ENCODE measurements at places on chromosomes 5 and 9.

DNA sequence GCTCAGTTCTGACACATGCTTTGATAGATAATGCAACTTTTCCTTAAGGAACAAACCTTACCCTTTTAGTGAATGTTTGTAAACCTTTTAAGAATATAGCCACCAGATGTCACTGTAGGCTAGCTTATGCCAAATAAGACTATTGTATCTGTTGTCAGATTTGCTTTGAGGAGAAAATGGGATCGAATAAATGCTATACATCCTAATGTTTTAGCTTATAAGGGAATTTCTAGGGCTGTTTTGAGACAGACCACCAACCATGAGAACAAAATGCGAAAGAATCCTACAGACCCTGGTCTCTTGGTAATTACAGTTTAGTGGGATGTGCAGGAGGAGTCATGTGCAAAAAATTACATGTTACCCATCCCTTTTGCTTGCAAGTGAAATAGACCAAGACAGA lies 127.6 kb upstream of the NMUR2 start:
- no peak for DNase-seq

- DNase-seq, result no peak
Measured at GRCh38 chr5:140018096-140018481, 25.0 kb downstream of the NRG2 start.

DNA sequence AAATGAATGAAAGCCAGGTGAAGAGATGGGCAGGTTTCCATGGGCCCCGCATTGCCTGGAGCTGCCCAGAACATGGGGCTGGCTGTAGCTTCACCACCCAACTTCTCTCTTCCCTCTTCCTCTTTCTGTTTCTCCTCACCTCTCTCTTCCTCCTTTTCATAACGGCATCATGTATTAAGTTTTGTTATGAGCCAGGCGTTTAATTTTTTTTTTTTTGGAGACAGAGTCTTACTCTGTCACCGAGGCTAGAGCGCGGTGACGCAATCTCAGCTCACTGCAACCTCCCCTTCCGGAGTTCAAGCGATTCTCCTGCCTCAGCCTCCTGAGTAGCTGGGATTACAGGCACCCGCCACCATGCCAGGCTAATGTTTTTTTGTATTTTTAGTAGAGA lies 13.0 kb upstream of the SPINK4 start:
- DNase-seq, result no peak

DNA sequence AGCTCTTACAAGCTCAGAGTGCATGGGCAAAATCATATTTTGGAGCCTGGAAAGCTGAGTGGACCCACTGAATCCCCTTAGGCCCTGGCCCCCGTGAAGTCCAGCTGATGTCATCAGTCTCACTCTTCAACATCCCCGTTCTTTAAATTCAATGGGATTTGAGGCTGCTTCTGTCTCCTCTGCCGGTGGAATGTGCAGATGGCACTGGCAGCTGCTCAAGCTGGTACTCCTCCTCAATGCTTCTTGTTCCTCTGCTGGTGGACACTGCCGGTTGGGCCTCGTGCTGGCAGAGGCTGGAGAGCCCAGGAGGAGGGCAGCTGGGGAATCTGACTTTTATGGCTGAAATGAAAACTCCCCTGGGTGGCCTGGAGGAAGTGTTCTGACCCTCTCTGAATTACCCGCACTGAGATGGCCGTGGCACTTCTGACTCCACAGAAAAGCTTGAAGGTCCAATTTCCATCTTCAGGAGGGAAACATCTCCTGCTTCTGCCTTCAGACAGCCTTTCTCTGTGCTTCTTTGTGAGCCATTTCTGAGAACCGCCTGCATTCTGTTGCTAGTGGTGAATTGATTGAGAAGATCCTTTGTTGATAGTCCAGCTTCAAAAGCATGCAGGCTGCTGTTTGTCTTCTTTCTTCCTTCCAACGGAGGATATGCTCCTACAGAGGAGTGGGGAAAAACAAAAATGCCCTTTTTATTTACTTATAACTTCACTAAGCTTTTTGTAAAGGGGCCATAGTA lies 298.9 kb downstream of the TMEM38B start:
- DNase-seq, result no peak

DNA sequence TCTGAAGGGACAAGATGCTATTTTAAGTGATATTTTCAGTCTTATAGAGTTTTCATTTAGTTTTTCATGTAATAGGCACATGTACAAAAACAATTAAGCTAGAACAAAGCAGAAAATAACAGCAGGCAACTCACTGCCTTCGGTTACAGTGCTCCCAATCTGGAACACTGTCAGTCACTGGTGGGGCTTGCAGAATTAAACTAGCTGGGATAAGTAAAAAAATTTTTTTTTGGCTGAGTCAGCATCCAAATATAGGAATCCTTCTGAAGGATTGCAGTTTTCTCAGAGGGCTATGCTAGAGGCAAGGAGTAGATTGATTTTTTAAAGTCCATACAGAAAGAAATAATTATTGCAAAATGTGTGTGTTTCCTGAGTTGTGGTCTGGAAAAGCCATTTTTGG lies 250.2 kb upstream of the RFX3 start:
- no peak for DNase-seq

DNA sequence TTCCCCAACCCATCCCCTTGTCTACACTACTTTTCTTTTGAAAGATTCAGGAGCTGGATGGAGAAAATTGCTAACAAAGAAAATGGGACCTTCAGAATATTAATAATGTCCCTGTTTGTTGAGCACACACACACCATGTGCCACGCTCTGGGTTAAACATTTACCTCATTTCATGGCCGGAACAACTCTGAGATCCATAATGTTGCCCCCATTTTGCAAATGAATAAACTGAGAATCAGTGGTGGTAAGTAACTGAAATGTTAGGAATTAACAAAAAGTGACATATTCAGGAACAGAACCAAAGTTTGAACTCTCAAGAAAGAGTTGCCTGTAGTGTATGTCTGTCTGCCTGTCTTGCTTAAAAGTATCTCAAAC lies 51.4 kb upstream of the SMAD5 start:
- no peak for DNase-seq

DNA sequence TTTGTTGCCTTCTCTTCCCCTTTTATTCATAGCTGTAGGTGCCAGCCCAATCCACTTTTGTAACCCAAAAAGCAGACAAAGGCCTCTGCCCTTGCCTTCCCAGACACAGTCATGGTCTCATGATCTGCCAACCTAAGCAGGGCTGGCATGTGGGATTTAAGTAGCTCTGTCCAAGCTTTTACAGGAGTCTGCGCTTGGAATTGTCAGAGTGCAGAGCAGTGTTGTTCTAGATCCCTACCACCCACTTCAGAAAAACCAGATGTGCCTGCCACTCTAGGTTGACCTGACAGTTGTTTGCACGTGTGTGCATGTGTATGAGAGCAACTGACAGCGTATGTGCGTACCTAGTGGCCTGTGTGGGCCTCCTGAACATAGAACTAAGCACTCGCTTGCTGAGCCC lies 87.8 kb upstream of the SPRY4 start:
- DNase-seq, result no peak

All from stimulated activated CD4-positive, alpha-beta T cell treated with anti-CD3 and anti-CD28 coated beads, Interleukin-4, amount 100 ng/mL, for 4 hours (primary cell).